ENCODE measurements at places on chromosomes 16 and 17.

DNA sequence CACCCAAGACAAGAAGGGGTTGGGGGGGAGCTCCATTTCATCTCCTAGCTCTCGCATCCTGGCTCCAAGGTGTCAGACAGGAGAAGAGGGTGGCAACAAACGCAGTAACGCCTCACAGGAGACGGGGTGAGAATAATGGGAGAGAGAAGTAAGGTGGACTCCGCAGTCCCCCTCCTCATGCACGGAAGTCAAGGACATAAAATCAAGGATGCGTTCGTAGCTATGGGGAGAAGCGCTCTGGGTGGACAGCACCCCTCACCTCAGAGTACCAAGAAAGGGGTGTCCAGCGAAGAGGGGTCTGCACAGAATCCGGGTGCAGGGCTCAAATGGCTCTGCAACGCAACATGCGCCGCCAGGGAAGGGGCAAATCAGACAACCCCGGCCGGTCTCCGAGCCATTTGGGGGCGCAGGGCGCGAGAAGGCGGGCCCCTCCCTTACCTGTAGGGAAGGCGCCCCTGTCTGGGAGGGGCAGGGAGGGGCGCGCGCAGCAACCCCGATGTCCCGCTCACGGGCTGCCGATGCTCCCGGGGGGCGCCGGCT, 555 bp downstream of the HDAC5 start:
- DNase-seq: no peak

DNA sequence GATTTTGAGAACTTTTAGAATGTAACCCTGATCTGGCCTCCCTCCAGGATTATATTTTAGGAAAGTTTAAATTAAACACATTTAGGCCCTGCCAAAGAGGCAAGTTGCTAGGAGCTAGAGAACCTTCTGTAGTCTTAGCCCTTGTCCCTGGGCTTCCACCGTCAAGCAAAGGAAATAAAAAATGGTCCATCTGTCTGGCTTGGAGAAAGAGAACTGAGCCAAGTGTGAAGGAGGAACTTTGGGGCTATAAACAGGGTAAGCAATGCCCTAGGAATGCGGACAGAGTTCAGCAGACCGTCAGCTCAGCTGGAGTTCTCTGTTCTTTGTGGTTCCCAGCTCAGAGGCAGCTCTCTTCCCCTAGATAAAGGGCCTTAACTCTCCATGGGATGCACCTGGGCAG, 29.6 kb downstream of the RCVRN start:
- no peak for DNase-seq

DNA sequence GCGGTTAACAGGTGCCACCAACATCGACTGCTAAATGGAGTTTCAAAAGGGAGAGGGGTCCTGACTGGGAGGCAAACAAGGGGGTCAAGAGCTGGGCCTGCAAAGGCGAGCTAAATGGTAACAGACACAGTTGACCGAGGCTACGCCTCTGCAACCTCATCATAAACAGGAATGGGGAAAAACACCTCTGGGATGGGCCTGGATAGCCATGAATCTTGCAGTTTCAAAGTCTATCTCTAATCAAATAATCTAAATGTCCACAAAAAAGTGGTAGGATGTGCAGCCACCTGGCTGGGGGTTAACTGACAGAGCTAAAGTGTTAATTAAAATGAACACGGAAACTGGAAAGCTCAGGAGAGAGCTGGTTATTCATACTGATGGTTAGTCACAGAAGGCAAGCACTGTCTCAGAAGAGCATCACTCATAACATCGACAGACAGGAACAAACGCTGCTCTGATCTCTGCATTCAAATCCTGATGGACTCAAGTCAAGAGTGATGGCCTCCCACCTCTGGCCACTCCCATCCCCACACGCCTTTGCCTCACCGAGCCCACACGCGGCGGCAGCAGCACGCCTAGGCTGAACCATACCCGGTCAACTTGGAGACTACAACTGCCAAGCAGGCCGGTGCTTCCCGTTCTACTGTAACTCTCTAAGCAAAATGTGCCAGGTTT, 56.3 kb downstream of the CREBBP start:
- DNase-seq: no peak

DNA sequence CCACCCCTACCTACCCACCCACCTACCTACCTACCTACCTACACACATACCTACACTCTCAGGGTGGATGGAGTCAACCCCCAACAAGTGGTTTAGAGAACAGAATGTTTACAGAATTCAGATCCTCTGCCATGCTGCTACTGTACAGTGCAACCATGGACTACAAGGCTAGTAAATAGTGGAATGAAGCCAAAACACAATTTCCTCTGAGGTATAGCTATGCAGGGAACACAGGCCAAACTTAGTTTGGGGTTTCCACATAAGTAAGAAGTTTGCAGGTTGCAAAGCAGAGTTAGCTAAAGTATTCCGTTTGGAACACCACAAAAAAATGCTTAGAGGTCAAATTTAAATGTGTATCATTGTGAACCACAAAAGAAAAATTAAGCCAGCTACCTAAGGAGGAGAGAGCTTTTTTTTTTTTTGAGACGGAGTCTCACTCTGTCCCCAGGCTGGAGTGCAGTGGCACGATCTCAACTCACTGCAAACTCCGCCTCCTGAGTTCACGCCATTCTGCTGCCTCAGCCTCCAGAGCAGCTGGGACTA, 2.7 kb upstream of the AP1G1 start:
- DNase-seq: no peak

- no peak for DNase-seq
These were observed 197.3 kb downstream of the CEP112 start for GRCh38 chr17:65994679-65995078.

DNA sequence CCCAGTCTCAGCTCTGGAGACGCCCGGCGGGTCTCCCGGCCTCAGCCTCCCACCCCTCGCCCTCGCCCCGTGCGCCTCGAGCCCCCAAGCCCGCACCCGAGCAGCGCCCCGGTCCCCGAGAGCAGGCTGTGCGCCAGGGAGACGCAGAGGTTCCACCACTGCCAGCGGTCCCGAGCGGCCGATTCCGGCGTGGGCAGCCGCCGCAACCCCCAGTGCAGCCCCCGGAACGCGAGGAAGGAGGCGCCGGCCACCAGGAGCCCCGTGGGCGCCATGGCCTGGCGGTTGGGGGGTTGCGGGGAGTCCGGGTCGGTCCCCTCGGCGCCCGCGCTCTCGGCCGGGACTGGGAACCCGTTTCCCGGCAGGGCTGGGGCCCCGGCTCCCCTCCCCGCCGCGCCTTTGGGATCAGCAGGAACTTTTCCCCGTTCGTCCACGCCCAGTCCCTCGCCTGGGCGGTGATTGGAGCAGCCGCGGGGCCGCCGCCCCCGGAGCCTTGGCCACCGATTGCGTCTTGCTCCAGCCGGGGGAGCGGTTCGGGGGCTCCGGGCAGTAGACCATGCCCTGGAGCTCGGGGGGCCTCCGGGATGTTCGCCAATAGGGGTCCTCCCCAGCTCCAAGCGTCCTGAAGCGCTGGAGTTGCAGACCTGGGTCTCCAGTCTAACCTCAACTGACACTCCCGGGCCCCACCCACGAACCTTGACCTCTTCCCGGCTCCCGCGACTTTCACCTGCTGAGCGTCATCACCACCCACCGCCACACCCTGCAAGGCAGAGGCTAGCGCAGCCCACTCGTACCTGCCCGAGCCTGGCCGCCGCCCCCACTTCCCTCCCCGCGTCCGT, at the start of gene TLCD2:
Gene TLCD2, minus strand, starts transcription at position 407 of the 836 bp plus-strand sequence. Its CDS starts 135 bp downstream, at position 272.
- no peak for DNase-seq

GRCh38 chr17:50289278-50289677, 15.0 kb downstream of the TMEM92 start:
- DNase-seq: no peak

All from activated naive CD8-positive, alpha-beta T cell treated with anti-CD3 and anti-CD28 coated beads, Interleukin-2, amount 50 U/mL, for 16 hours (primary cell).